Activated CD4-positive, CD25-positive, alpha-beta regulatory T cell (primary cell): ENCODE measurements at places on chromosomes 16 and 17.

- DNase-seq = peak; percentile 45
Observed at GRCh38 chr16:56657555-56658326, at the start of gene MT1F. Gene MT1F, plus strand, starts transcription at chr16:56657959. Its CDS starts 100 bp downstream, at chr16:56658059.

GRCh38 chr17:45914047-45914717 lies 19.8 kb downstream of the MAPT start:
- no peak for DNase-seq

DNA sequence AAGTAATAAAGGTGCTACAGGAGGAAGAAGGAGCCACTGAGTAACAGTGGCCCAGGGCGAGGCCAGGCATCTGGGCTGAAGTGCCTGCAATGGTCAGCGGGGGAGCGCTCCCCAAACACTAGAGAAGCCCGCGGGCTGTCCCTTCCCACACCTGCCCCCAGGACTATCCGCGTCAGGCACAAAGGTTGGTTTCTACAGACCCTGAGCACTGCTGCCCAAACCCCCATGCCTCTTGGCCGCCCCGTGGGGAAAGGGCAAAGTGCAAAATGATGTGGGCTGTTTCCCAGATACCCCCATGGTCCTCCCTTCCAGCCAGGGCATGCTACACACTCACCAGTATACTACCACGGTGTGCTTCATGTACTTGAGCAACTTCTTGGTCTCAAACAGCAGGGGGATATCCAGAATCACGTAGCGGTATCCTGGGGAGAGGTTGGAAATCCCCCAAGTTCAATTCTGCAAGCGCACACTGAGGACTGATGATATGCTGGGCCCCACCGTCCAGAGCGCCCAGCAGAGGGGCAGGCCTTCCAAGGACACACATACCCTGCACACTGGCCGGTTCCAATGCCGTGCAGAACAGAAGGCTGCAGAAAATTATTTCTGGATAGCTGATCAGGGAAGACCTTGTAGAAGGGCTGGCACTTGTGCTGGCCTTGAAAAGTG lies 21.5 kb downstream of the DCAKD start:
- no peak for DNase-seq

GRCh38 chr17:57142925-57143324 lies 57.9 kb downstream of the AKAP1 start:
- DNase-seq = no peak

DNA sequence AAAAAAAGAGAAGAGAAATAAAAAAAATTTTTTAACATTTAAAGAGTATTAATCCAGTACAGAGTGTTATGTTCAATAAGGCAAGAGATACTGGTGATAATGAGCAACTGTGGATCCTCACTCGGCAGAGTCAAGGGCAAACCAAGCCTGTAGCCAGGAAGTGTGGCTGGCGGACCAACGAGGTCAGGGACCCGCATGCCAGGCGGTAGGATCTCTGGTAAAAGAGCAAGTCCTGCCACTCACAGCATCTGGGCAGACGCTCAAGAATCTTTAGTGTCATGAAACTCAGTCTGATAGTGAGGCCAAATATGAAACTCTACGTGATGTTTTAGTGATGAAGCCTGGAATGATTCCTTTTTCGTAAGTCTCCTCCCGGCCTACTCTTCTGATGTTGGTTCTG lies 8.3 kb upstream of the GEMIN4 start:
- DNase-seq = no peak

- DNase-seq = no peak
Observed at GRCh38 chr17:82964851-82965341, 114.5 kb upstream of the METRNL start.

GRCh38 chr16:61900482-61900881 lies 135.8 kb downstream of the CDH8 start:
- DNase-seq = no peak

- DNase-seq = no peak
Observed at GRCh38 chr17:41680426-41681040, 8.2 kb upstream of the EIF1 start.

- no peak for DNase-seq
Observed at GRCh38 chr17:10052106-10052813, 146.1 kb downstream of the GAS7 start.

DNA sequence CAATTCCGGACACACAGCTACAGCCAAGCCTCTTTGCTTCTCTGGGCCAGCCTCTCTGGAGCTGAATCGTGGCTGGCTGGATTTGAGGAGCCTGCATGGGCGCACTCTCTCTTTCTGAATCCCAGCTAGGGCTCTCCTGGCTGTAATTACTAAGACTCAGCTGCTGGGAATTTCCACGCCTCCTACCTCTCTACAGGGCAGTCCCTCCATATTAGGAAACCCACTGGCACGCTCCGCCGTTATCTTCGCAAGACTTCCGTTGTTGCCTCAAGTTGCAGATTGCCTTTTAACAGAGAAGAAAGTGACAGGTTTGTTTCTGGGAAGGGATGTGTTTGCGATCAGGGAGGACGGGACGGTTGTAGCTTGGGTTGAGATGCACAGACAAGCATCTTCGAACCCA lies 188.4 kb upstream of the NLRP1 start:
- no peak for DNase-seq

DNA sequence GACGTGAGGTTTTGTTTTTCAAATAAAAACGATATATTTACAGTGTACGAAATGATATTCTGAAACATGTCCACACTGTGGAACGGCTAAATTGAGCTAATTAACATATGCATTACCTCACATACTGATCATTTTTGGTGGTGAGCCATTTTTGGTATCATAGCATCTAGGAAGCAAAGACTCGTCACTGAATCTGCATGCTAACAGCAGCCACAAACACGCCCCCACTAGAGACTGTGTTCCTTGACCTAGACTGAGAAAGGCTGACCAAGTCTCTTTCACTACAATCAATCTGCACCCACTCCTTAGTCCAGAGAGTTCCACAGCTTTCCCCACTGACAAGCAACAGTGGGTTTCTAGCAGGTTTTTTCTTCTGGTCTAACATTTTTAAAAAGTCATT lies 29.5 kb downstream of the NPLOC4 start:
- DNase-seq = no peak

DNA sequence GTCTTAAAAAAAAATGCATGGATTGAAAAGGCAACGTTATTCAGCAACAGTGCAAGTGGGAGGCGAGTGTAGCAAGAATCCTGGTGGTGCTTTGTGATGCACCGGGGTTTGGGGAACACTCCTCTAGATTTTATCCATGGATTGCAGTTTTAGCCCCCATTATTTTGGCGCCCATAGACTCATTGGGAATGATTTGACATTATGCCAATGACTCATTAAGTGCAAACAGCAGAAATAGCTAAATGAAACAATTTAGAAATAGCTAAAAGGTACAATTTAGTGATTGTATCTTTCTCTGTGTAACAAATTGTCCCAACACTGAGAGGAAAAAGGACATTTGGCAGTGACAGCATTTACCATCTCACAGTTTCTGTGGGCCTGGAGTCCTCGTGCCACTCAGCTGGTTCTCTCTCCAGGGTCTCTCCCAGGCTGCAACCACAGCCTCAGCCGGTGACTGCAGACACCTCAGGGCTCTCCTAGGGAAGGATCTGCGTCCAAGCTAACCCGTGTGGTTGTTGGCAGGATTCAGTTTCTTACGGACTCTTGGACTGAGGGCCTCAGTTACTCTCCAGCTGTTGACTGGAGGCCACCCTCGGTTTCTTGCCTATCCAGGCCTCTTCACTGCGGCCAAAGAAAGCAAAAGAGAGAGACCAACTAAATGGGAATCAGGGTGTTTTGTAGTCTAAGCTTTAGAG lies 398.7 kb downstream of the SNX29 start:
- DNase-seq = no peak

DNA sequence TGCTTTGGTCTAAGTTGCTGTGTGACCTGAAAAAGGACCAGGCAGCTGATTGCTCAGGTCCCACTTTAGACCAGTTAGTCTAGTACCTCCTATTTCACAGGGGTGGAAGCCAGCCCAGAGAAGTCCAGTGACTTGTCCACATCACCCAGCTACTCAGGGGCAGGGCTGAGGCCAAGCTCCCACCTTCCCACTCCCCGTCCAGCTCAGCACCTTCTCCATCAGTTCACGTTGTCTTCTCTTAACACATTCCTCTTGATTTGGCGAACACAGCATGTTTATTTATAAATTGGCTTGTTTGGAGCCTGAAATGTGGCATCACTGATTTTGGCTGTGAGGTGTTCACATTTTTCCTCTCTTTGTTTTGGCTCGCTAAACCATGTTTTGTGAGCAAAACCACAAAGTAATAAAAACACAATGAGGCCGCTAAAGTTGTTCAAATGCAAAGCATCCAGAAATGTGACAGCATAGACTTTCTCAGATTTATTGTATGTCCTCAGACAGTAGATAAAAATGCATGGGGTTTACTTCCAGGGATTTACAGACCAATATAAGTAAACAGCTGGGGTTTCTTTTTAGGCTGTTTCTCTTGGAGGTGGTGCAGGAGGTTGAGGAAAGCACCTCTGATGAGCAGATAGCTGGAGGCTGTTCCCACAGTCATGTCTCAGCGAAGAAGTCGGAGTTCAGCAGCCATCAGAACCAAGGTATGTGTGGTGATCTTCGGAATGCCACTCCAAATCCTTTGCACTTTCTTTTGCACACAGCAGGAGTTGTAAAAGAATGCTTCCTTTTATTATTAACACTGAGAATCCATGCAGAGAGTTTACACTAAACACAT lies 88.4 kb downstream of the PLXDC1 start:
- no peak for DNase-seq

GRCh38 chr16:11302977-11303376 lies 21.8 kb upstream of the PRM1 start:
- no peak for DNase-seq

DNA sequence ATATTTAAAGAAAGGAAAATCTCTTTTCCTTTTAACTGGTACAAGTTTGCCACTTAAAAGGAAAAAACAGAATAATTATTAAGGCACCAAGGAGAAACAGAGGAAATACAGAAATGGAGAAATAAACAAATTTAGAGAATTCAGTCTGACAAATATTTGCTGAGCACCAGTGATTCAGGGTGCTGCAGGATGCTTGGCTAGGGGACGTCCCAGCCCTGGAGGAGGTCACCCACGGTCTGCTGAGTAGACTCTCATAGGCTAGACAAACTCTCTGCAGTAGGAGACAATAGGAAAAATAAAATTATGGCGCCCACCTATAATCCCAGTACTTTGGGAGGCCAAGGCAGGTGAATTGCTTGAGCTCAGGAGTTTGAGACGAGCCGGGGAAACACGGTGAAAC lies 15.9 kb downstream of the C1QTNF1 start:
- no peak for DNase-seq

GRCh38 chr17:69516225-69516624 lies 101.7 kb downstream of the MAP2K6 start:
- DNase-seq = no peak

DNA sequence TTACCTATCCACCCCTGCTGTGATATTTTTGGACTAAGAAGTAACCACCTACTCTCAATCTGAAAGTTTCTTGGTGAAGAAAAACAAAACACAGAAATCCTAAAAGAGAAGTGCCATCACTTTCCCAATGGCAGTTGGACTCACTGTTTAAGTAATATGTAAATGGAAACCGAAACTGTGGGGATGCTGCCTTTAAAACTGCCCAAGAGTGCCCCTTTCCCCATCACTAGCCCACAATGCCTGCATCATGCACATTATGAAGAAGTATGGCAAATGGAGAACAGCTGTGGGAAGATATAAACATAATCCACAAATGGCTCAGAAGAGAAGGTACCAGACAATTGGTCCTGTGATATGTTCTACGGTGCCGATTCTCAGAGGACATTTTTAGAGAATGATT lies 33.5 kb upstream of the SLC6A2 start:
- DNase-seq = no peak

DNA sequence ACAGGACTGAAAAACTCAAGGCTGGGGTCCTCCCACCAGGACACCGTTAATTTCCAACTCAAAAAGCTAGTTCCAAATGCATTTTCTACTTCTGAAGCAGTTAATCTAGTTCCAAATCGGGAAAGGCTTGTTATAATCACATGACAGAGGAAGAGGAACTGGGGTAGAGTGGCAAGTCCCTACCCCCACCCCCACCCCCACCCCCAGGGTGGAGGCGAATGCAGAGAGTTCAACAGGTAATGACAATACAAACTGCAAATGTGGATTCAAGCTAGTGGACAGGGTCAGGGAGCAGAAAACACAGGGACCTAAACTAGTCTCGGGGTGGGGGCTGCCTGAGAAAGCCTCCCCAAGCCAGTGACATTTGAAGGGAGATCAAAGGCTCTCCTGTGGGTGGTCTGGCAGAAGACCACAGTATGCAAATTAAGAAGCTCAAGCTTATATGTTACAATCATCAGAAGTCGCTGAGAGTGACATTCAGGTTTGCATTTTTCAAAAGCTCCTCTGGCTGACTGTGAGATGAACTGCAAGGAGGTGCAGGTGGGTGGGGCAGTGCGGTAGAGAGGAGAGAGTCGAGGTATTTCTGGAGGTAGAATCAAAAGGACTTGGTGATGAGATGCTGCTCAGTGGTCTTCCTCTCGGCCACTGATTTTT lies 56.4 kb upstream of the SLC25A19 start:
- no peak for DNase-seq

GRCh38 chr17:78105101-78105500 lies 23.5 kb downstream of the TMC6 start:
- no peak for DNase-seq

- no peak for DNase-seq
Observed at GRCh38 chr16:56861092-56861610, 3.9 kb upstream of the SLC12A3 start.

GRCh38 chr16:66204756-66205155 lies 161.7 kb upstream of the CDH5 start:
- no peak for DNase-seq

GRCh38 chr16:89593841-89594240 lies 18.3 kb downstream of the CPNE7 start:
- no peak for DNase-seq

DNA sequence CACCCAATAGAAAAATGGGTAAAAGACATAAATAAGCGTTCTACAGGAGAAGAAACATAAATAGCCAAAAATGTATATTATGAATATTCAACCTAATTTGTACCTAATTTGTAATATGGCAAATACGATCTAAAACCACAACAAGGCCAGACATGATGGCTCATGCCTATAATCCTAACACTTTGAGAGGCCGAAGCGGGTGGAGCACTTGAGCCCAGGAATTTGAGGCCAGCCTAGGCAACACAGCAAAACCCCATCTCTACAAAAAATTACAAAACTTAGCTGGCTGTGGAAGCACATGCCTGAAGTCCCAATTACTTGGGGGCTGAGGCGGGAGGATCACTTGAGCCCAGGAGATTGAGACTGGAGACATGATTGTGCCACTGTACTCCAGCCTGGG lies 30.1 kb downstream of the CRLF3 start:
- DNase-seq = no peak

GRCh38 chr16:17313793-17314547 lies 156.8 kb downstream of the XYLT1 start:
- DNase-seq = no peak

GRCh38 chr17:57761887-57762286 lies 16.8 kb upstream of the CCDC182 start:
- DNase-seq = no peak
